ENCODE measurements at places on chromosomes 7 and 10.

DNA sequence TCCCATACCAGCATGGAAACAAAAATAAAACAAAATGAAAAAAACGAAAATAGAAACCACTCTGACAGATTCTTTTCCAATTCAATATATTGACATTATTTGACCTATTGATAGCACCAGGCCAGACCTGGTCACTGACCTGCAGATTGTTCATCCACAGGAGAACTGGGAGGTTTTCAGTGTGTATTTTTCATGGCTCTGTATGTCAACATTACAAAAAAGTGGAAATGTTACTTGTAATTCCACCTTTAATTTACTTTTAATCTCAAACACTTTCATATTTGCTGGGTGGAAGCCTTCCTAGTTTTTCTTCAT, 2.9 kb downstream of the HKDC1 start:
- no peak for DNase-seq

DNA sequence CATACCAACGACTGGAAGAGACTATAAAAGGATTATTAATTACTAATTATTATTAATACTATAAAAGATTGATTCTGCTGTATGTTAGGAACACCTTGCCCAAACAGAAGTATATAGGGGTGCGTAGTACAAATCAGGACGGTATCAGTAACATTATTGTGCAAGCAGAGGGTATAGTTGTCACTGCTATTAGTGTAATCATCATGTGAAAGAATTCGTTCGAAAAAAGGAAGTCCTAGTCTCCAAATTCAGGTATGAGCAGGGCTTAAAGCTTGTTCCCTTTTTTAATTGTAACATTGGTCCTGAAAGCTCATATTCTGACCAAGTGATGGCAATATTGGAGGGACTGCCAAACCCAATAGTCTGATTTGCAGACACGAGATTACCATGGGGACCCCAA, 81.8 kb downstream of the THSD7A start:
- DNase-seq: no peak

DNA sequence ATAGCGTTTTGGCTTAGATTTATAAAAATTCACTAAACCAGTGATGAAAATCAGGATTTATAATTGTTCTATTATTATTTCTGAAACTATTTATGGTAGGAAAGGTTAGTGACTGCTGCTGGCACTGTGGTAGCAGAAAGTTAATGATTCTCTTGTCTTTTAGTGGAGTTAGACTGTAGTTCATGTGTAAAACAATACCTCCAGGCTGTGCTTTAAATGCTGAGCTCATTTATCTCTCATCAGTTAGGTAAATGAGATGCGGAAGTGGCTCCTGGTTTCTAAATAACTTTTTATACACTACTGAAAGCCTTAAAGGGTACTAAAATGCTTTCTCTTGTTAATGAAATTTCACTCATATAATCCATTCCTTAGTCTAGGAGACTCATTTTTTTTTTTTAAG, 326.8 kb upstream of the POT1 start:
- no peak for DNase-seq

GRCh38 chr7:108669958-108670357, 100.3 kb downstream of the DNAJB9 start:
- DNase-seq: no peak

GRCh38 chr7:151008511-151009323, 15.6 kb downstream of the ATG9B start:
- no peak for DNase-seq

- DNase-seq: no peak
Measured at GRCh38 chr7:1114505-1114904, 26.6 kb downstream of the GPER1 start.

GRCh38 chr10:7541137-7542087, 125.4 kb downstream of the ITIH5 start:
- no peak for DNase-seq

DNA sequence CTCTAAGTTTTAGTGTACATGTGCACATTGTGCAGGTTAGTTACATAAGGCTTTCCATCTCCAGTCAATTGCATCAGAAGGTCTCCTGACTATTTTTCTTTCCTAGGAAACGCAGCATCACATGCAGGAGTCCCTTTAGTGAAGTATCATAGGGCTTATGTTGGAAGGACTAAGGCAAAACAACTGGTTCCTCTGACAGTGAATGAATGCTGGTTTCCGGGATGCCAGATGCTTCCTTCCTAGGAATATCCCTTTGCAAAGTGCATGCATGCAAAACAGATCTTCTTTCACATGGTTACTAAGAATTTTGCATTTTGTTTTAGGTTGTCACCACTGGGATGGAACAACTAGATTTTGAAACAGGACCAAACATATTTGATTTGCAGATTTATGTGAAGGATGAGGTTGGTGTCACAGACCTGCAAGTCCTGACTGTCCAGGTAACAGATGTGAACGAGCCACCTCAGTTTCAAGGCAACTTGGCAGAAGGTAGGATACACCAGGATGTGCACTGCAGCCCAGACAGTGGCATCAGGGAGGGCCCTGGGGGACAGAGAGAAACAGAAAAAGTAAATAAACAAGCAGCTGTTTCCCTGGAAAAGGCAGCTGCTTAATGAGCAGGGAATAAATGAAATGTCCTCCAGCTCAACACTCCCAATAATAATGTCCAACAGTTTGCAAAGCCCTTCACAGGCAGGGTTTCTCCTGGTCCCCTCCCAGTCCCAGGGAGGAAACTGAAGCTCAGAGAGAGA, 17.8 kb downstream of the CDHR3 start:
- DNase-seq: no peak

DNA sequence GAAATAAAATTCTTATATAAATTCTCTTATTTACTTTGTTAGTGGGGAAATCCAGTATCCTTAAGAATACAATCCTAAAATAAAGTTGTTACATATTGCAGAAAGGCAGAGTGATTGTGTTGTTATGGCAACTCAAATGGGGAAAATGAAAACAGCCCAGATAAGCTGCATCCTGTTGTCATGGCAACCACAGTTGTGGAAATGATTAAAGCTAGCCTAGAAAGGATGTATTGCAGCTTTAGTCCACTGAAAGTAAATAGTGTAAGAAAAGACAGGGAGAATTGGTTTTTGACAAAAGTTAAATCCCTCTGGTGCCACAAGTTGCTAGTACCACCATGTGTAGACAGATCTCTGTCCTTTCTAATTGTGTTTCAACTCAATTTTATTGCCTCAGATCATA, 43.2 kb downstream of the BTRC start:
- DNase-seq: peak; percentile 44
